ENCODE measurements at places on chromosomes 1 and 21.

DNA sequence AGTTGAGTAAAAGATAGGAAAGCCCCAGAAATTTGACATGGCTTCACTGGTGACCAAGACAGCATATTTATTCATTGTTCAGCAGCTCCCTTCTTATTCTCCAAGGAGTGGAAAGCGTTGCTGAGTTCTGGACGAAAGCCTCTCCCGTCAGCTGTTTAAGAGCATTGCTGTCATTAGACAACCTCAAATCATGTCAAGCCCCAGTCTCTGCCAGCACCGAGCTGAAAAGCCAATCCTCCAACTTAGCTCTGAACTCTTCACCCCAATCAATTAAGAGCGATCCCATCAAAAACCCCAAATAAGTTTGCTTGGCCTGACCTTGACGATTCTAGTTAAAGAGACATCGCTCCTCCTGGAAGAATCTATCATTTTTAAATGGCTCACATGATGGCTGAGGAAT is 110.8 kb downstream of the PLPP3 start:
- DNase-seq: no peak

GRCh38 chr1:154881820-154882535 is 11.9 kb upstream of the KCNN3 start:
- no peak for DNase-seq

- DNase-seq: no peak
Measured at GRCh38 chr1:223364685-223365382, 858 bp upstream of the SUSD4 start.

GRCh38 chr1:27166351-27166802 is 11.5 kb upstream of the SLC9A1 start:
- DNase-seq: no peak

- DNase-seq: no peak
Measured at GRCh38 chr1:197180252-197180878, 33.9 kb upstream of the ASPM start.

DNA sequence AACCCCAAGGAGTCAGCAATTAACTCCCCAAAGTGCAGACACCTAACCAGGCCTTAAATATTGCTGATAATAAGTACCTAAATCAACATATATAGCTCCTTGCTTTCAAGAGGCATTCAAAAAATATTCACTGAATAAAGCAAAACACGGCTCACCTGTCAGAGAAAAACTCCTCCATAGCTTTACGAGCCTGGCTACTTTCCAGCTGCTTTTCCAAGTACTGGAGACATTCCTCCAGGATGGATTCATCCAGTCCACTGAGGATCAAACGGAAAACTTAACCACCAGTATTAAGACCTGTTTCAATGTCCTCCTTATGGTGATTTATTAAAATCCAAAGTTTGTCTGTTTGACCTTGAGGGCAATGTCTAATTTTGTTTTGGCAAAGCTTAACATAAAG is 44.6 kb downstream of the UBR4 start:
- no peak for DNase-seq

Measured in bone marrow (tissue), 2 donors.